Activated naive CD4-positive, alpha-beta T cell treated with anti-CD3 and anti-CD28 coated beads, Interleukin-2, amount 50 U/mL, for 16 hours (primary cell): ENCODE measurements at places on chromosomes 12 and 14.

- DNase-seq, result no peak
Observed at GRCh38 chr14:65303190-65303898, 109.2 kb upstream of the FUT8 start.

DNA sequence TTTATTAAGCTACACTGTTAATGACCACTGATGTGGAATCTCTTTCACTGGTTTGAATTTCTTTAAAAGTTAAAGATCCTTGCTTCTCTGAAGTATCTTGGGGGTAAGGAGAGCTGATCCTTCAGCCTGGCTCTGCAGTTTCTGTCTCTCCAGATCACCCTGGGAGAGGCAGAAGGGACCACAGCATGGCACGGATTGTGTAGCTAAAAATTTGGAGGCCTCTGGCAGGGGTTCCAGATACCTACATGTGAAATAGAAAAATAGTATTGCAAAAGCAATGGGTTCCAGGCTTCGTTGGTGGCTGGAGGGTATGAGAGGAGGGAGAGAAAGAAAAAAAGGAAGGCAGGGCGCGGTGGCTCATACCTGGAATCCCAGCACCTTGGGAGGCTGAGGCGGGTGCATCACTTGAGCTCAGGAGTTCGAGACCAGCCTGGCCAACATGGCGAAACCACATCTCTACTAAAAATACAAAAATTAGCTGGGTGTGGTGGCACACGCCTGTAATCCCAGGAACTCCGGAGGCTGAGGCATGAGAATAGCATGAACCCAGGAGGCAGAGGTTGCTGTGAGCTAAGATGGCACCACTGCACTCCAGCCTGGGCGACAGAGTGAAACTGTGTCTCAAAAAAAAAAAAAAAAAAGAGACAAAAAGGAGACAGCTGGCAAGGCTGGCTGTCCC is 3.4 kb downstream of the CHST11 start:
- DNase-seq, result no peak

GRCh38 chr12:29229937-29230336 is 80.9 kb downstream of the FAR2 start:
- no peak for DNase-seq

GRCh38 chr14:106790189-106791036 is 1264.0 kb downstream of the TMEM121 start:
- DNase-seq, result peak; percentile 77

GRCh38 chr12:81779216-81779615 is 20.1 kb upstream of the PPFIA2 start:
- no peak for DNase-seq

DNA sequence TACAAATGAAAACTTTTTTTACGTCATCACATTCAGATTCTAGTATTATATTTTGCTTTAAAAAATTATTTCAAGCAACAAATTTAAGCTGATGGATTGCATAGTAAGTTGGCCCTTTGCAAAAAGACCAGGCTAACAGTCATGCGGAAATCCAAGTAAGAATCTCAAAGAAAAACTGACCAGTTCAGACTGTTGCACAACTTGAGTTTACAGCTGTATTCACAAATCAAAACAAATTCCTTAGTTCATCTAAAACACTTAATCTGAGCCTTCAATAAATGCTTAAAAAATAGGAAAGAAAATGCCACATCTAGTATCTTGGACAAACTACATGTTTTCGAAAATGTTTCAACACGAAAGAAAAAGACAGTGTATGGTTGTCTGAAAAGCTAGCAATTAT is 847 bp downstream of the CCDC59 start:
- DNase-seq, result no peak

GRCh38 chr12:27344246-27344645 is 11.6 kb downstream of the BMAL2 start:
- DNase-seq, result no peak

- DNase-seq, result no peak
Observed at GRCh38 chr12:6751767-6752166, 1.2 kb downstream of the MLF2 start.

DNA sequence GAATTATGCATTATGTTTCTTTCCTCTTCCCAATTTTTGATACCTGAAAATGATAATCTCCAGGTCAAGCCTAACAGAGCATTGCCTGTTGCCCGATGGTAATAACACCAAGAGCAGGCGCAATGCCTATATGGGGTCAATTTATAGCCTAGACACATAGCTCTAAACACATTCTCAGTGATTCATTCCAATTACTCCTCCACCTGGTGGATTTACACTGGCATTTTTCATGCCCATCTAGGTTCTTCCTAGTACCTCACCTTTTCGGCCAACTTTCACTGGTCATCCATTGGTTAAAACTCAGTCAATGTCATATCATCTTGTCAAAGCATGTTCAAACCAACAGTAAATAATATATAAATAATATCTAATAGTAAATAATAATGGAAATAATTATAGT is 53.1 kb downstream of the EIF2S3B start:
- no peak for DNase-seq

GRCh38 chr12:41496009-41496408 is 307.9 kb downstream of the PDZRN4 start:
- no peak for DNase-seq

DNA sequence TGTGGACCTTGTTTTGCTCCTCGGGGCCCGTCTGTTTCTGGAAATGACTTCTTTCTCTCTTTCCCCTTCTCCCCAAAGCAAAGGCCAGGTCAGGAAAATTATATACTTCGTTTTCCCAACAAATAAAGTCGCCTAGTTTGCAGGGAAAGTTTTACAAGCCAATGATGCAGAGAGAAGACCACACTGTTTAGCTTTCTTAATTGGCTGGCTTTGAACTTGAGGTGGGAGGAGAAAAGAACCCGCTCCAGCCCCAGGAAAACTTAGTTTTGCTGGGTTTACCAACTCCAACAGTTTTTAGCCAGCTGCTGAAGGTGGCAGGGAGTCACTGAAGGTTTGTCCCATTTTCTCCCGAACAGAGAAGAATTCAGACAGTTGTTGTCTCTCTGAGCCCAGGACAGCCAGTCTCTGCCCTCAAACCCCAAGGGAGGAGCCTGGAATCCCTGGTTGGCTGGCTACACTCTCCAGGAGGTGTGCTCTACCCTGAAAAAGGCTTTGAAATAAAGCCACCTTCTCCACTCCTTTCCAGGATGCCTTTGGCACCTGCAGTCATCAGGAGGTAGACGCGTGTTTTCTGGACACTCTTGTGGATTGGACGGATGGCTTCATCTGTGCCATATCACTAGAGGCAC is 24.8 kb downstream of the BCL11B start:
- DNase-seq, result no peak

DNA sequence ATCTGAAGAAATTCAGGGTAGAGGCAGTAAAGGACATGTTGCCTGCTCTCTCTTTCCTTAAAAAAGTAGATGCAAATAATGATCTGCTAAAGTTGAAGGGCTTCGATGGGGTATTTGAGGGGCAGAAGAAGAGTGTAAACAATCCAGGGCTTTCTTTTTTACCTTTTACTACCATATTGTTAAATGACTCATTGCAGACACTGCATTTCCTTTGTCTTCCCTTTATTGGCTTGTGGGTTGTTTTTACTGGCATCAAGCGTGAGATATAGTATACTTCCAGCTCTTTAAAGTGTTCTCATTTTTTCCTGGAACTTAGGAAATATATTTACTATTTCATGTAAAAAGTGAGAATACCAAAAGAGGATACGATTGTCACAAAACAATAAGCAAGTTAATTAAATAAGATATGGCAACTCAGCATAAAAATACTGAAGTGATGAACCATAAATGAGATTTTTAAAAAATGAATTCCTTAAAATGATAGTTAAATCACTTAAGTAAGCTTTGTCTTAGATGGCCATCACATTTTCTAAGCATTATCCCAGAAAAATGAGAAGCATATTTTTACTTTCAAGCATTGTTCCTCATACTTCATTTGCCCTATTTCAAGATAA is 72.3 kb upstream of the KRAS start:
- DNase-seq, result no peak

- DNase-seq, result no peak
Observed at GRCh38 chr12:59401862-59402261, 194.0 kb upstream of the SLC16A7 start.

DNA sequence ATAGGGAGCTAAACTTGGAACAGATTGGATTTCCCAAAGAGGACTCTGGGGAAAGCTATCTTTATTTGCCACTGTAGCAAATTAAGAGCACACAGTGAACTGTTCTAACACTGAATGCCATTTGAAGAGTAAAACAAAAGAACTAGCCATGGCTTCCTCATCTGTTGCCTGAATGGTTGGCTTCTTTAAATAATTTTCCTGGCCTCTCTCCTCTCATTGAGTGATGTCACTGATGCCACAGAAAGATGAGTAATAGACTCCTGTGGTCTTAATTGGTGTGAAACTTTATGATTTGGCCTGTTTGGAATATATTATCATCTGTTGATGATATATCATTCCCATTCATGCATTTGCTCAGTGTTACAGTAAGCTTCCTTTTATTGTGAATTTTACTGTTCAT is 42.5 kb downstream of the WDR20 start:
- DNase-seq, result no peak

- DNase-seq, result peak; percentile 8
Observed at GRCh38 chr12:52208424-52209165, 16.8 kb upstream of the KRT80 start.

GRCh38 chr14:88599326-88599725 is 36.5 kb downstream of the ZC3H14 start:
- no peak for DNase-seq

DNA sequence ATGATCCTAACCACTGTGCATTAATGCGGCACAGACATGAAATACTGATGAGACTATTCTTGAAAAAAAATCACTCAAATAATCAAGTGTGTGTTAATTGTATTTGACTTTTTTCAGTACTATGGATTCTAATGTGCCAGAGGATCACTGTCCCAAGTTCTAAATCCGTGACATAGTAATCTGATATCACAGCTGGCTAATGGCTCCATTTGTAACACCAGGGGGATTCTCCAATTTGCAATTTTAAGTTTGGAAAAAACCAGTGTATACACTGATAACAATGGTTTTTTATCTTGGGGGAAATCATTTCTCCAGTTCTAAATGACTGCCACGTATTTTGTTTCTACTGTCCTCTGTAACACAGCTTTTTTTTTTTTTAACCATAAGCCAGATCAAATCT is 33.0 kb downstream of the MPHOSPH9 start:
- DNase-seq, result no peak

DNA sequence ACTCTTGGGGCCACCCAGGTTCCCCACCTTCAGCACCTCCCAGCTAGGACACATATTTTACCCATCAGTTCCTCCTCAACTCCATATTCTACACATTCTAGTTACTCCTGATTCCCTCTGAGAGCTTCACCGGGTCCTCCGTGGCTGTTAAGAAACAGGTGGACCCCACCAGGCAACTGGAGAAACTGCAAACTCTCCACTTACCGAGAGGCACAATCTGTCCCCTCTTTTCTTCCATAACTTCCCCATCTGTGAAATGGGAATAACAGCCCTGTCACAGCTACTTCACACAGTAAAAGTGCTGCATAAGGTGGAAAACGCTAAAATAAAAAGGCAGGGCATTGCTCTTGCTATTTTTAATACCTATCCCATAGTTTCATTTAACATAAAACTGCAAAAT is 1.5 kb downstream of the SLC7A8 start:
- DNase-seq, result no peak

DNA sequence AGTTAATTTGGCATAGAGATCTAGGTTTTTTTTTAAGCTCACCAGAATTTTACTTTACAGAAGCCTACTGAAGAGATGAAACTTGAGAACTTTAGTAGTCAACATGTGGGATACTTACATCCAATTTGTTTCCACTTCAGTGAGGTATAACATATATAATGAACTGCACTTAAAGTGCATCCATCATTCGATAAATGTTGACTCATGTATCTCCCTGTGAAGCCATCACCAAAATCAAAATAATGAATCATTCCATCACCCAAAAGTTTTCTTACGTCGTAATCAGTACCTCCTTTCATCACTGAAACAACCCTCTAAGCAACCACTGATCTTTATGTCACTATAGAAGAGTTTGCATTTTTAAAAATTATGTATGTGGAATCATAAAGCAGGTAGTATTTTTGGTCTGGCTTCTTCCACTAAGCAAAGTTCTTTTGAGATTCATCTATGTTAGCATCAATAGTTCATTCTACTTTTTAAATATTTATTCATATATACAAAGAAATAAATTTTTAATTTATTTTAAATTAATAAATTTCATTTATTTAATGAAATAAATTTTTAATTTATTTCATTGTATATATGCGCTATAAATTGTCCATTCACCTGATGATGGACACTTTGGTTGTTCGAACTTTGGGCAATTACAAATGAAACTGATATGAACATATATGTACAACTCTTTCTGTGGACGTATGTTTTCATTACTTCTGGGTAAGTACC is 2.0 kb upstream of the CPNE8 start:
- DNase-seq, result no peak

DNA sequence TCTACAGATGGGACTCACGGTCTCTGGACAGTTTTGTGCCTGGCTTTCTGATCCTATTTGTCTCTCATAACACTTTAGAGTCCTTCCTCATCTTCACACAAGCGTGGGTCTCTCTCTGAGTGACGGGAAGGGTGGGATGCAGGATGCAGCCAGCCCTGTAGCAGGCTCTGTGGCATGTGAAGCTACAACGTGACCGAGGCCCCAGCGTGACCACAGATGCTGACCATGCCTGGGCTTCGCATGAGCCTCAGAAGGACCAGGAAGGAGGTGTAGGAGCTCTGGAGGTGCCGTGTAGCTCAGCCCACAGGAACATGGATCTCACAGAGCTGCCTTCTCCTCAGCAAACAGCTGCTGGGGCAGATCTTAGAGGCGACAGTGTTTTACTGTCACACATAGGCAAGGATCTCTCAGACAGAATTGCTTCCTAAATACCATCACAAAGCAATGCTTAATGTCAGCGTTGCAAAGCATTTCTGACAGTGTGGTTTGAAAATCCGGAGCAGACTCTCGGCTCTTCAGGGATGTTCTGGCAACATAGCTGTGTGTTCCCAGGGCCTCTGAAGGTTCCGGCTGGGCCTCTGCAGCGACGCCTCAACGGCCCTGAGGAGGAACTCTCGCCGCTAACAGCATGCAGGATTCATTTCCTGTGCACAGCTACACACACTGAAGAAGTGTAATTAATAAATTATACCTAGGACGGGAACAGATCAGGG is 21.9 kb downstream of the ANKLE2 start:
- DNase-seq, result no peak

GRCh38 chr14:52091928-52092327 is 23.1 kb upstream of the NID2 start:
- DNase-seq, result no peak

DNA sequence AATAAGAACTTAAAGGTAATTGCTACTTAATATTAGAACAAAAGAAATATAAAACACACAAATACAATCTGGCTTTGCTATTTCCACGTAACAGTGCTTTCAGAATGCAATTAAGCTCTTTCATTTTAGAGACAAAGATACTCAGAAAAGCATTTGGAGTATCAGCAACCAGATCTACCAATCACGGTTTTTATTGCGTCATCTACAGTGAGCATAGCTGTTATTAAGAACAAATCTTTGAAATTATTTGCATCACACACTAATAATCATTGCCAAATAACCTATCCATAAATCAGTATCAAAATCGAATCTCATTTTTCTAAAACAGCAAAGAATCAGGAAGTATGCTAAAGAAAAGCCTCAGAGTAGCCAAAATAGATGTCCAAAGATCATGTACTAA is 26.9 kb upstream of the GARIN2 start:
- DNase-seq, result no peak
